ENCODE measurements at places on chromosomes 2 and 18.

DNA sequence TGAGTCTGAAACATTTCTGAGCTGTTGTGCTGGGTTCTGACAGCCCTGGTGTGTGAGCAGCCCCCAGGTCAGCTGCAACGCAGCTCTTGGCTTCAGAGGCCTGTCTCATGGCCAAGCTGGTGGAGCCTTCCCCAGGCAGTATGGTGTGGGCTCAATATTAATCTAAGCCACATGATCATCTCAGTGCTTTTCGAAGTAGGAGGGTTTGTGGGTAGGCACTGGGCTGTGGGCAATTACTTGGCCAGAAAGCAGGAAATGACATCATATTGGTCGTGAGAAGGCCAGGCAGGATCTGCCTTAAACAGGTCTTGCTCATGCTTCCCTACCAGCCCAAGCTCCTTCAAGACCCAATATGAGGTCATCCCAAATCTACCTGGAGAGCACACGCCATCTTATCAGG, 26.9 kb downstream of the LOXHD1 start:
- DNase-seq: no peak

GRCh38 chr18:68060871-68061270, 544.4 kb upstream of the DSEL start:
- DNase-seq: no peak

DNA sequence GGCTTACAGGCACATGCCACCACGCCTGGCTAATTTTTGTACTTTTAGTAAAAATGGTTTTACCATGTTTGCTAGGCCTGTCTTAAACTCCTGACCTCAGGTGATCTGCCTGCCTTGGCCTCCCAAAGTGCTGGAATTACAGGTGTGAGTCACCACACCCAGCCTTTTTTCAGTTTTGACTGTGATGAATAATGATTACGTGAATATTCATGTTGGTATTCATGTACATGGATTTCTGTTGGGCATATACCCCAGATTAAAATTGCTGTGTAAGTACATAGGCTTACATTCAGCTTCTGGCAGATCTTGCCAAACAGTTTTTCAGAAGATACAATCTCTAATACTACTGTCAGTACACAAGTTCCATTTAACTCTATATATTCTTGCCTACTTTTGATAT, 20.9 kb downstream of the SLC39A10 start:
- DNase-seq: no peak

- DNase-seq: no peak
Observed at GRCh38 chr2:238267341-238267710, 21.1 kb downstream of the PER2 start.

DNA sequence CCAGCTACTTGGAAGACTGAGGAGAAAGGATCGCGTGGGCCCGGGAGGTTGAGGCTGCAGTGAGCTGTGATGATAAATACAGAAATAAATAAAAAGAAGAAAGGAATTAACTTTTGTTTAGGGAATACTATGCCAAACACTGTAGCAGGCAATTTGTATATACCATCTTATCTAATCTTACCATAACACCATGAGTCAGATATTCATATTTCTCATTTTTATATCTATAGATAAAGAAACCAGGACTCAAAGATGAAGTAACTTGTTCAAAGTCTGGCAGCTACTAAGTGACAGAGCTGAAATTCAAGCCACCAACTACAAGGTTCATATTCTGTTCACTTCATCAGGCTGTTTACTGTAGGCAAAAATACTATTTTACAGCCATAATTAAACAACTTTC, 119.2 kb upstream of the SLC39A10 start:
- DNase-seq: no peak

- no peak for DNase-seq
Observed at GRCh38 chr2:7073901-7074300, 156.7 kb downstream of the RNF144A start.

- no peak for DNase-seq
Observed at GRCh38 chr2:182432051-182432450, 5.2 kb upstream of the PDE1A start.

DNA sequence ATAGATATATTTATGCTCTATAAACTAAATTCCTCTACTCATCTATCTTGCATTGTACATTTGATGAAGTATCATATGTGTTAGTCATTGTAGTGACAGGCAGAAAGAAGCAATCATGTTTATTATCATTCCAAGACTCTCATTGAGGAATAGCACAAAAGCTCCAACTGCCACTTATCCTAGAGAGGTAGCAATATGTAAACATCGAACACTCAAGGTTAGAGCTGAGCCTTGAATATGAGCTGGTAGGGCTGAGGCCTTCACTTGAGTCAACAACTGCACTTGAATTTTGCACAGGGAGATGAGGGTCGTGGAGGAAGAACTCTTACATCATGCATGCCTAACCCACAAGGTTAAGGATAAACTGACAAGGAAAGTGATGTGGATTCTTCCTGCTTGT, 900.9 kb downstream of the CPS1 start:
- no peak for DNase-seq

DNA sequence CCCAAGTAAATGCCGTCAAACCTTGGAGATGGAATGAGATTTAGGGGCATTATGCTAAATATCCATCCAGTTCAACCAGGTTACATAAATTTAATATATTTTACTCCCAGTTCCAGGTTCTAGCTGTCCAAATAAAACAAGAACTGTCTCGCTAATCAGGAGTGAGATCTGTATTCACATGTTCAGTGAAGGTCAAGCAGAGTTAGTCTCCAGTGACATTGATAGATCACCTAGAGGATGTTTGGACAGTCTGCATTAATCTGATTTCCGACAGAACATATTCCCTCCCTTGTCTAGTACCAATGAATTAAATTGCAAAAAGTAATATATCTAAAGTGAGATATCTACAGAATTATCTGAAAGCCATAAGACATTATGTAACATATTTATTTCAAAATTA, 979.4 kb upstream of the CNTNAP5 start:
- no peak for DNase-seq

DNA sequence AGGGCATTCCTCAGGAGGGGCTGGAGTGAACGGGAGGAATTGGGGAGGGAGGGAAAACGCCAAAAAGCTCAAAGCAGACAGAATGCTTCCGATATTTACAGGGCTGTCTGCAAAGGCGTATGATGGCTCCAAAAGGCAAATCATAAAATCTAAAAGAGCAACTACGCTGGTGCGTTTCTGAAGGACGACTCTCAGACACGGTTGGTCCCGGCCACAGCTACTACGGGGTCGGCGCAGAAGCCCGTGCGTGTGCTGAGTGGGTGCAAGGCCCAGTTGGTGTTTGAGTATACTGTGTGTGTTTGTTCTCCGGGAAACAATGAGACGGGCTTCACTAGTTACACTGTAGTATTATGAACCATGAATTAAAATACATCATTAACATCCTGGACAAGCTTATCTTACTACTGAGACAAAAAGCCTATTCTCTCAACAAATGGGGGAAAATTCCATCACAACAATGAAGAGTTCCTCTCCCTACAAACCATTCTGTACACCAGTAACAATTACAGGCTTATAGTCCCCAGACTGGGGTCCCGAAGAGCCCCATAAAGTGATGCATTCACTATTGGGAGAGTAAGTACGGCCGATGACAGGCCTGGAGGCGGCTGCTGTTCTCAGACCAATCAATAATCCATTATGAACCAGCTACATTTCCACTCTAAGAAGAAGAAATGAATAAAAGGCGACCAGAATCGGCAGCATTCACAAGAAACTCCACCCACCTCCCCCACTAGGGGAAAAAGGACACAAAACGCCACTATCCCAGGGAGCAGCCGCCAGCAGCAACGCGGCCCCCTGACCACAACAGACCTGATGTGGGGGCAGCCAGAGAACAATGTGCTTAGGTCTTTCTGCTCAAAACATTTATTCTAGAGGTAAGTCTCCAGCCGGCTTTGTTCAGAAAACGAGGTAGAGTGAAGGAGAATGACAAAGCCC, 43.4 kb downstream of the ZNF516 start:
- no peak for DNase-seq

- DNase-seq: no peak
Observed at GRCh38 chr2:48320742-48321141, 209.2 kb upstream of the STON1 start.

DNA sequence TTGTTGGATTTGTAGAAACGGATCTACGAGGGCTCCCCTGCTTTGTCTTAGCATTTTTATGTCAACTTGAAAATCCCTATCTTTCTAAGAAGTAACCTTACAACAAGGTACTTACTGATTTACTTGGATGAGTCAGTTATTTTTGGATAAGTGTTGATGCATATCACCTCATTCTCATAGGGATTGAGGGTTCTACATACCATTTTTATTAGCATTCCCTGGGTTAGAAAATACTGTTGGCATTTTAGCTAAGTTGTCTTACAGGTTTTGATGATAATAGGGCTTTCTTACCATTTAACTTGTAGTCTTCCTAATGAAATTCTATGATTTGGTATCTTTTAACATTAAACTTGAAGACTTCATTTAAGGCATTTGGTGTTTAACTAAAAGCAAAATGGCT, 125.2 kb downstream of the UBE2E3 start:
- DNase-seq: no peak

DNA sequence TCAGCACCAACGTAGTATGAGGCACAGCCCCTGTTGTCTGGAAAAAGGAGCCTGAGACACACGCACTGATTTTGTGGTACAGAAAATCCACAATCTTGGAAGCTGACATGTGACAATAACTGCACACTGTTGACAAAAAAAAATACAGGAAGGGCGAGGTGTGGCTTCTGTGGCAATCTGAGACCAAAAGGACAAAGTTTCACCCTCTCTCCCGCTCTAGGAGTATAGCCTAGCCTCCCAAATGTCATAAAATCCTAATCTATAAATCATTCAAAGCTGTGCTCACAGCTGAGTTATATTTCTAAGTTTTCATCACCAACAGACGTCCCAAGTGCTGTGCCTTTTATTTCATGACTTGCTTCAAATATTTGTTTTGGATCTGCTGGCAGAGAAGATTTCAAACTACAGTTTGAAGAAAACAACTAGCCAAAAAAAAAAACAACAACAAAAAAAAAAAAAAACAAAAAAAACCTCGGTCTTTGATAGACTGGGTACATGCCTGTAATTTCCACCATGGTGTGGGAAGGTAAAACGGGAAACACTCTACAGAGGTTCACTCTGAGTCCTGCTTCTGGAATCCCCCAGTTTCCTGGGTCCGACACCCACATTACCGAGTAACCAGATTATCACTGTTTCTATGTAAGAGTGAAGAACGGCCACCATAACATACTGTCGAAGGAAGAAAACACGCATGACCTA, 61.0 kb downstream of the C2orf76 start:
- no peak for DNase-seq

DNA sequence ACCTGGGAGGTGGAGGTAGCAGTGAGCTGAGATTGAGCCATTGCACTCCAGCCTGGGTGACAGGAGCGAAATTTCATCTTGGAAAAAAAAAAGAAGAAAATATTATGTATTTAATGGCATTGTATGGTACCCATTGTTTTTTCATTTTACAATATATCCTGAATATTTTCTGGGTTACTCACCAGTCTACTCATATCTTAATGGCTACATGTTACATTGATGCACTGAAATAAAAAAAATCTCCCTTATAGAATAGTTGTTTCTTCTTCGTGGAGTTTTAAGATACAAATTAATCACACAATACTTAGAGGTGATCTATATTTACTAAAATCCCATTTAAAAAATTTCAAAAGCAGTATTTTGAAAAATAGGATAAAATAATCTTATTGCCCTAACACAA, 66.3 kb upstream of the XPO1 start:
- no peak for DNase-seq

GRCh38 chr18:9210966-9211365, 74.4 kb downstream of the ANKRD12 start:
- no peak for DNase-seq

DNA sequence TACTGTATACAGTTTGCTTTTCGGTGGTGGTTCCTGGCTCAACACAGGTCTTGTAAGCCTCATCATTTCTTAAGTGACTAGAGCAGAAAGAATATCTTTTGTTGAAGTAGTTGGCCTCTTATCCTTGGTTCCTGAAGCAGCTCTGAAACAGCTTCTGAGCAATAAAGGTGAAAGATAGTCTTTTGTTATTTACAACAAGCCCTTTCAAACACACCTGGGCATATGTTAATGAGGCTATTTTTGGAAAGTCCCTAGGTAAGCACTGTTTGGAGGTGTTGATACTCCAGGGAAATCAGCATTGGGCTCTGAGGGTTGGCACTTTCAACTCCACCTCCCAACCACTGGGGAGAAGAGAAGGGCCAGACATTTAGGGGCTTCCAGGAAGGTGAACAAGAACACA, 211.0 kb downstream of the MCFD2 start:
- DNase-seq: no peak

DNA sequence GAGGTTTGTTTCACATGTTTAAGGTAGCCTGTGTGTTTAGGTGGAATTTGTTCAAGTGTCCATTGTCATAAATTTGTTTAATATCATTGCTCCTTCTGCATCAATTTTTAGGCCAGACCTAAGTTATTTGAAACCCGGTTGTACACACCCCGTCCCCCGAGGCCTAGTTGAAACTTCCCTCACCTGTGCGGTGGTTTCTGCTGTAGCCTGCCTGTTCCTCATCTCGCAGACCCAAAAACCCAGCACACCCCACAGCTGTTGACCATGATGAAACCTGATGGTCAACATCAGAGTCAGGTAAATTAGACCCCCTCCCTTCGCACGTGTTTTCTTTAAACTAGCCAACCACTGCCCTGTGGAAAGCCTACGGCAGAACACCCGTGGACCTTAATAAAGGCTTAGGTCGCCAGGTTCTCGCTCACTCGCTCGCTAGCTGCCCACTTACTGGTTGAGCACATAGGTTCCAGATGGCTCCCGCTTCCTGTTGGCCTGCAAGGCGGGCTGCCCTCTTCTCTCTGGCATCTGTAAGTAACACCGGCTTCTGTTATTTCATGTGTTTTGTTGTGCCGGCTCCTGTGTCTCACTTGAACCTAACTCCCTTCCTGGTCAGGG, 64.4 kb downstream of the EML6 start:
- DNase-seq: no peak

DNA sequence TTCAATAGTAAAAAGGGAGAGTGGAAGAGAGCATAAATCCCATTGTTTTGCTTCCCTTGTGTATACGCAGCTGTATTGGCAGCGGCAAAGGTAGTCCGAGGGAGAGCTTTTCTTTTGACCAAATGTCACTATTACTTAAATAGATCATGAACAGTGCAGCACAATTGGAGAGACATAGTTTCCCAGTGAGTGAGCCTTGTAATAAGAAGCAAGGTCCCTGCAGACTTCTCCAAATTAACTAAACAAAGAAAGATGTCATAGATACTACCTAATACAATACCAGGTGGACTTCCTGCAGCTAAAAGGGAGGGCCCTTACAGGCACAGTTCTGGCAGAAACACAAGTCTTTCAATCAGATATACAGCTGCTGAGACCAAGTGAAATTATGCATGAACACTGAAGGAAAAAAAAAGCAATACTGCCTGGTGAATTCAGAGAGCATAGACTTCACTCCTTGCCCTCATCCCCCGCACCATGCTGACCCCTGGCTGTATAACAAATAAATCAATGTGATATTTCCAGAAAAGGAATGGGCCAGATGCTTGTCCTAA, 404.7 kb upstream of the CDH2 start:
- DNase-seq: no peak

DNA sequence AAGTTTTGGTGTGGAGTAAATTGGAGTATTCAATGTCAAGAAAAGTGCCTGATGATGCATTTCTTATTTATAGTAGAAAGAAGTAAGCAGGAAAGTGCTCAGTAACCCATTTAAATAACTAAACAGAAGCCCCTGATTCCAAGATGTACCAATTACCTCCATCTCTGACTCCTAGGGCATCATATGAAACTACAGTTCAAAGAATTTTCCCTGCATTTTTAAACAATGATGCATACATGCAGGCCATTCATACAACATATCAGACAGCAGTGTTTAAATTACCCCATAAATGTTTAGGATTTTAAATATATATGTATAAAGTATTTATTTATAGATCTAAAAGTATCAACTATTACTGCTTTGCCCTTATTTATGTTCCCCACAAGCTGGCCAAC, 36.2 kb downstream of the FTCDNL1 start:
- DNase-seq: no peak
